ENCODE measurements at places on chromosomes 5 and 9.

DNA sequence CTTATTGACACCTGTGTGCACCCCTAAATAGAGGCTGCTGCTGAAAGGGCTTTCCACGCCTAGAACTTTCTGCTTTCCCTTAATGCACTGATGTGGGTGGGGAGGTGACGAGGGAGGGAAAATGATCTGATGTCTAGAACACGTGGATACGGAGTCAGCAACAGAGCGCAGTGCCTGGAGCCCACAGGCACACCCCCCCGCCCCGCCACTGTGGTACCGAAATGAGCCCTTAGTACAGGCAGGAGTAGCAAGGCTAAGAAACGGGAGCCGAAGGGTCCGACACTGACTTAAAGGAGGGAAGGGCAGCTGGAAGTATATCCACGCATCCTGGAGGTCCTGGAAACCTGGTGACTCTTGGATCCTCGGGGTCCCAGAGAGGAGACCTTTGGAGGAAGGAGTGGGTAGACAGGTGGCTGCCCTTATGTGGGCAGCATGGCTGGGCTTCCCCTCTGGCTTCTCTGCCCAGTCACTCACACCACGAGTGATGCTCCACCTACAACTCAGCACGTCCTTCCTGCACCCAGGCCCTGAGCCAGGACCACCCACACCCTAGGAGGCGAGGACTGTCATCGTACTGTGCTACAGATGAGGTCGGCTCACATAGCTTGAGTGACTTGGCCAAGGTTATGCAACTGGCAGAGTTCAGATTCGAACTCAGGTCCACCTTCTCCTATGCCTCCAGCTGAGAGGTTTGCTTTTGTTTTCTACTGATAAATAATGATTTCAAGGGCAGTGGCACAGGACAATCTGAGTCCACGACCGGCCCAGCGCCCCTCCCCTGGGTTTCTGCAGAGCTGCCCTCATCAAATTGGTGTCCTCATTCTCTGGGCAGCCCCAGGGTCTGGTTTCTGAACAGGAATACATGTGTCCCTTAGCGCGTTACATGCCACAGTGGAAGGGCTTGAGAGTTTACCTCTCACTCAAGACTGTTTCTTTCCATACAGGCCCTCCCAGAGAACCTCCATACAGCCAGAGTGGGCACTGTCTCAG is 4.7 kb upstream of the VAV2 start:
- H3K4me1 ChIP-seq, result peaks cover 12% of the 10 kb centered on the region
- H3K27ac ChIP-seq, result no peak overlapping the region
- no peaks in the 10 kb centered on the region for H3K27me3 ChIP-seq
- H3K4me3 ChIP-seq, result no peak overlapping the region

- no peak overlapping the region for H3K27ac ChIP-seq
- no peaks in the 10 kb centered on the region for H3K36me3 ChIP-seq
- H3K27me3 ChIP-seq, result no peaks in the 10 kb centered on the region
- H3K4me1 ChIP-seq, result no peaks in the 10 kb centered on the region
Measured at GRCh38 chr9:83633255-83633654, 10.3 kb downstream of the IDNK start.

- no peak overlapping the region for H3K4me3 ChIP-seq
- no peaks in the 10 kb centered on the region for H3K36me3 ChIP-seq
Measured at GRCh38 chr5:24788829-24789514, 144.2 kb upstream of the CDH10 start.

DNA sequence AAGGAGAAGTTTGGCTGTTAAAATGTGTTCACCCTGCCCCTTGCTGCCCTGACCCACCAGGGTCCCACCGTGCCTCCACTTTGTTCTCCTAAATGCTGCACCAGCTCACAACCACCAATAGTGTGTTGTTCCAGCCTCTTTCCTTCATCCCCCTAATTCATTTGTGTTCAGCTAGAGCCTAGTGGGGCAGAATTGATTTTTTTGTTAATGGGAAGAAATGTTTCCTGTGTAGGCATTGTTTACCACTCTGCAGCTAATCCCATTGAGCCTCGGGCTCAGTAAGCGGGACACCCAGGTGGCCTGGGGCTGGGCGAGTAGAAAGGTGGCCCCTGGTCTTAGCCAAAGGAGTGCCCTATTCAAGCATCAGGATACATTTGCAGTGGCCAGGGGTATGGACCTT is 127.6 kb downstream of the MVB12B start:
- no peaks in the 10 kb centered on the region for H3K36me3 ChIP-seq
- no peak overlapping the region for H3K27ac ChIP-seq
- H3K27me3 ChIP-seq, result no peaks in the 10 kb centered on the region
- no peak overlapping the region for H3K4me3 ChIP-seq

Data from thyroid gland (tissue), 4 donors.